NCI-H2107 (cell line): ENCODE measurements at places on chromosomes 16 and 17.

DNA sequence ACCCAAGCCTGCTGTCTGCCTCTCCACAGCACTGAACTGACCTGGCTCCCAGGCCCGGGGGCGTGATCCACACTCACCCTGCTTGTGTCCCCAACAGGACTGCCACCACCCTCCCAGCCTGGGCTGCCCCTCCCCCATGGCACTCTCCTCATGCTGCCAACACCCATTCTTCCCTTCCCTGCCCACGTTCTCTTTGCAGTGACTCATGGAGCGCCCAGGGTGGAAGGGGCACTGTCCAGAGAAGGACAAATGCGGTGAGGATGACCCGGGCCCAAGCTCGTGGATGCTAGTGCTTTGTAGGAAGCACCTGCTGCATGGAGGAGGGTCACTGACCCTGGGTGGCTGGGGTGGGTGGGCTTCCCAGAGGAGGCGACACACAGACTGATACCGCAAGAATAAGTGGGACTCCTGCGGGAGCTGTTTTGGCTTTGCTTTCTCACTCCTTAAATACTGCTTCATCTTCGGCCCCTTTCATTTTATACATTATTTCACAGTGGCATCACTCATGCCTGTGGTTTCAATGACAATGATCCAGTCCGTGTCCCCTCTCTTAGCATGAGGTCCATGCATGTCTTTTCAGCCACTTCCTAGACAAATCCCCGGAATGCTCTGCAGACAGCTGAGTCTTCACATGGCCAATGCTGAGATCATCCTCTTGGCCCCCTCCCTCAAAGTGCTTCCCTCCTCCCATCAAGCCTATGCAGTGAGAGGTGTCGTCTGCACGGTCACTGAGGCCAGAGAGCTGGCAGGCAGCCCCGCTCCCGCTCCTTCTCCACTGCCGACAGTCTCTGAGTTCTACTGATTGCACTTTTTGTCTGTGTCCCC, 17.6 kb downstream of the CDK5R1 start:
- DNase-seq = no peak

DNA sequence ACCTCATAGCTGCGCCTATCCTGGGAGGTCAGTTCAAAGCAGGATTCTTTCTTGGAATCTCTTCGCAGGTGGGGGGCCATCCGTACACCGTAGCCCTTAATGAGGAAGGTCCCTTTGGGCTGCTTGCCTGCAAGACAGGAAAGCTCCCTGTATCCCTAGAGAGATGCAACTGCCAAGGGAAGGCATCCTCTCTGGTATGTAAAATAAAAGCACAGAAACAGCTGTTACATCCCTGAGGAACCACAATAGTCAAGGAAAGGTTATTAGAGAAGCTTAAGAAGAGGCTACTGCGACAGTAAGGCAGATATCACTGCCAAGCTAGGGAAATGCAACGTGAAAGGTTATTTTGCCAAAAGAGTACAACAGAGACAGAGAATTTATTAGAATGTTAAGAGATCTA, 77.2 kb downstream of the SNX11 start:
- DNase-seq = no peak

DNA sequence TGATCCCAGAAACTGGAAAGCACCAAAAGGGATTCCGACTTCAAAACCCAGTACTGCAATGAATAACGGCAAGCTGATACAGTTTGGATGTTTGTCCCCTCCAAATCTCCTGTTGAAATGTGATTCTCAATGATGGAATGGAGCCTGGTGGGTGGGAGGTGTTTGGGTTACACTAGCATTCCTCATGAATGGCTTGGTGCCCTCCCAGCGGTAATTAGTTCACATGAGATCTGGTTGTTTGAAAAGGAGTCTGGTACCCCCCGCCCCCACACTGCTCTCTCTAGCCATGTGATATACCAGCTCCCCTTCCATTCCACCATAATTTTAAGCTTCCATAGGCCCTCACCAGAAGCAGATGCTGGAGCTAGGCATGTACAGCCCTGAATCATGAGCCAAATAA, 40.1 kb downstream of the RANBP10 start:
- DNase-seq = no peak

DNA sequence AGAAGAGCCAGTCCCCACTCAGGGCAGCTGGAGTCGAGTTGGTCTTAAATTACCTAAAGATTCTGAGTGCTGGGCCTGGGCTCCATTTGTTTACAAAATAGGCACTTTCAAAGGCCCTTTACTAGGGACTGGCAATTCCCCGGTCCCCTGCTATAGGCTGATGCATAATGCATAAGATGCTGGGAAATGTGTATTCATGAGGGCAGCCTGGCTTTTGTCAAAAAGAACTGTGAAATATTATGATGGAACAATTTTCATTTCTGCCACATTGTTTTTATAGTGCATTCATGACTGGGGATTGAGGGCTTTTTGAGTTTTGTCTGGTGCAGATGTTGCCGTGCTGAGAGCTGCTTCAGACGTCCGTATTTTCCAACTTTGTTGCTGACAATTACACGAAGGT, 617.0 kb upstream of the CDH5 start:
- DNase-seq = no peak

GRCh38 chr17:43342589-43342890, 56.3 kb upstream of the ARL4D start:
- DNase-seq = no peak

DNA sequence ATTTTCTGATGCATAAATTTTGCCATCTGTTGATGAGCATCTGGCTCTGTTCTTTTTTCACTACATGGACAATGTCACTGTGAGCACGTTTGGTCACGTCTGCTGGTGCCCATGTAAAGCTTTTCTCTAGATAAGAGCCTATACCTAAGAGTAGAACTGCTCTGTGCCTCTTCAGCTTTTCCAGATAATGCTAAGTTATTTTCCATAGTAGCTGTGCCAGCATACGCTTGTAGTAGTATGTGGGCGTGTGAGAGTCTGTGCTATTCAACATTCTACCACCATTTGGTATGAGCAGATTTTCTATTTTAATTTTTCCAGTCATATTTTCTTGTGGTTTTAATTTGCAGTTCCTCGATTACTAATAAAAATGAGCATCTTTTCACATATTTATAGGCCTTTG, 33.2 kb downstream of the VPS35L start:
- DNase-seq = no peak

GRCh38 chr17:34445101-34445500, 82.1 kb upstream of the CCL1 start:
- no peak for DNase-seq

DNA sequence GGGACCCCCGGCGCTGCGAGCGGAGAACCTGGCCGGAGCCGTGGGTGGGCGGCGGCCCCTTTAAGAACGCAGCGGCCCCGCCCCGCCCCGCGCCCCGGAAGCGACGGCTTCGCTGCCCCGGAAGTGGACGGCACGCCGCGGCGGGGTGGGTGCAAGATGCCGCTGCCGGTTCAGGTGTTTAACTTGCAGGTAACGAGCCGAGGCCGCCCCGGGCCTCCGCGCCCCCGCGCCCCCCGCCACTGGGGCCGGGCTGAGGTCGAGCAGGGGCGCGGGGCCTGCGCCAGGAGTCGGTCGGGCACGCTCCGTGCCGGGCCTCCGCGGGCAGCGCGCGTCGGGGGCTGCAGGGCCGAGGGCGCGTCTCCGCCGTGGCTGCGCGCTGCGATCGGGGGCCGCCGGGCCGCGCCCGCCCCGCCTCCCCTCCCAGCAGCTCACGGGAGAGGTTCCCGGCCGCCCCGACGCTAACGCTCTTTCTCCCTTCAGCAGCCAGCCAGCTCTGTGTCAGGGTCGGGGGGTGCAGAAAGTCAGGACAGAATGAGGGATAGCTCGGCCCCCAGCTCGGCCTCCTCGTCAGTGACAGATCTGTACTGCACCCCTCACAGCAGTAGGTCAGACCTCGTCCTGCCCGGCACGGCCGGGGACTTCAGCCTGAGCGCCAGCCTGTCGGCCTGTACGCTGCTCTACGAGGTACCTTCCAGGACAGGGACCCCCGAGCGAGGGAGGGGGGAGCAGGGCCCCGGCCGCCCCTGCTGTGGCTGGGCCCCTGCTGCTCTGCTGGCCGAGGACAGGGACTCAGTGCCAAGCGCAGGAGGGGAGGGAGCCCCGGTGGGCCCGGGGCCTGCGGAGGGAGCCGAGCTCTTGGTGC, at the start of the genes GPS1 and RFNG:
Gene GPS1, plus strand, starts transcription at position 123 of the 862 bp plus-strand sequence. Its CDS starts 34 bp downstream, at position 157.
Gene RFNG, minus strand, starts transcription at position 36 of the 862 bp plus-strand sequence. CDS start 45 bp downstream, outside the sequence.
- DNase-seq = peak; percentile 45

DNA sequence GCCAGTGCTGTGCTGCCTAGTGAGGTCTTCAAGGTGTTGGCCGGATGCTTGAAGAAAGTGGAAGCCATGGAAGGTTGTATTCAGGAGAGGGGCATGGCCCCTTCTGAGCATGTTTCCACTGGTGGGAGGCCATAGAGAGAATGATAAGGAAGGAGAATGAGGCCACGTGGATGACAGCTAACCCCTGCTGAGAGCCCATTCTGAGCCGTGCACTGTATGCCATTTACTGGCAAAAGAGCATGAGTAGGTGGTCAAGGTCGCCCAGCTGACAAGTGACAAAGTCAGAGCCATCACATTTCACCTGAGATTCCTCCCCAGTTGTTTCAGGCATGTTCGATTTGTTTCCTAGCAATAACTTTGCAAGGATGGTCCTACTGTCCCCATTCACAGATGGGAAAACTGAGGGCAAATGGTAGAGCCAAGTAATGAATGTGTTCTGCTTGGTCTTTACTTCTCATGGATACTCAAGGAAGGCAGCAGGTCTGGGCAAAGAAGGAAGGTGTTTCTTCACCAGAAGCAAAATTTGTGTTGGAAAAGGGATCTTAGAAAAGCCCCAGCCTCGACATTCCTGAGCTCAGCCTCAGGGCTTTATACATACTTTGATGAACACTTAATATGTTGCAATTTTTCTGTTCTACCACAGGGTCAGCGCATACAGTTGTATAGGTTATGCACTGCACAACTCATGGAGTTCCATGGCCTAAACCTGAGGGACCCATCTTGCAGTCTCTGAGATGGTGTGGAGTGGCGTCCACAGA, 10.5 kb upstream of the NKD1 start:
- no peak for DNase-seq

- DNase-seq = no peak
These were observed 2.5 kb upstream of the CCL17 start for GRCh38 chr16:57401943-57402640.

DNA sequence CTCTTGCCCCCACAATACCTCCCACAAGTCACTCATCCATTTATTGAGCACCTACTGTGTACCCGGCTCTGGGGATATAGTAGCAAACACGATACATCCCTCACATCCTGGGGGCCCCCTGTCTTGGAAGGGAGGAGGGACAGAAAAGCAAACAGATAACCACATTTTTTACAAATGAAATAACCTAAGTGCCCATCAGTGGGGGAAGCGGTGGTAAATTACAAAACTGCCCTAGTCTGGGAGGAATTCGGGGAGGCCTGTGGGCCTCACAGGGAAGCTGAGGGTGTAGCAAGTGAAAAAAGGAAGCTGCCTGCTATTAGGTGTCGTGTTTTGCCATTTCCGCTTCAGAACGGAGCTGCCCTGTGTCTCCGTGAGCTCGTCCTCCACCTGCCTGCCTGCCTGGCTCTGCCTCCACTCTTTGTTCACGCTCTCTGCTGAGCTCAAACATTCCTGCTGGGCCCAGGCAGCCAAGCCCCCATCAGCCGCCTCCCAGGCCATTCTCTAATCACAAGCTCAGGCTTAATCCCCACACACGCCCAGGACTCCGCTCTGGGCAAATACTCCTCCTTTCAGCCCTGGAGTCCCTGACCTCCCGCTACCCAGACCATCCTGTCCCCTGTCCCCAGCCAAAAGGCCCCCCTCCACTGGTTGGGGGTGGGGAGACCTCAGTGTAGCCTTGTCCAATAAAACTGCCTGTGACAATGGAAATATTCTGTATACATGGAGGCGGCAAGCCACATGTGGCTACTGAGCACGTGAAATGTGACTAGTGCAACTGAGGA, 10.2 kb upstream of the SEC14L5 start:
- no peak for DNase-seq

DNA sequence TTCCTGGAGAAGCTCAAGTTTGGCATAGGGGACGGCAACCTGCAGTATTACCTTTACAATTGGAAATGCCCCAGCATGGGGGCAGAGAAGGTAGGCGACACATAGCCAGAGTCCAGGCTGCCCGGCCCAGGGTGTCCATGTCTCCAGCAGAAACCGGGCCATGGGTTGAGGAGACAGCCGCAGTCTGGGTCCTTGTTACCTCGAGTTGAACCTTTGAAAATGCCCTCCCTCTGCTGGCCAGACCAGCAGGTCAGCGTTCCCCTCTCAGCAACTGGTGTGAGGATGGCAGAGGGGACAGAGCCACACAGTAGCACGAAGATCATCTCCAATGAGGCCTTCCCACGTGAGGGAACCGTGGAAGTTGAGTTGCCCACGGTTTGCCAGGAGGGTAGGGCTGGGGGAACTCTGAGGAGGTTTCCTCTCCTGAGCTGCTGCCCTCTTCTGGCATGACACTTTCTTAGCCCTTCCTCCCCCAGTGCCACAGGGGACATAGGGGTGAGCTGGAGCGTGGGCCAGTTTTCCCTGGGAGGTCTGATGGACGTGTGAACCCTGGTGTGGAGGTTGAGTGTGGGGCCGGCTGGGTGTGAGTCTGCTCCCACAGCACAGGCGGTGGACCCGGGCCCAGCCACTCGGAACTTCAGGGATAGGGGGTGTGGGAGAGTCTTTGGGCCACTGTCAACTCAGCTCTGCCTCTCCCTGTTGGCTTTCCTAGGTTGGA, 27.2 kb downstream of the PLCD3 start:
- DNase-seq = no peak

DNA sequence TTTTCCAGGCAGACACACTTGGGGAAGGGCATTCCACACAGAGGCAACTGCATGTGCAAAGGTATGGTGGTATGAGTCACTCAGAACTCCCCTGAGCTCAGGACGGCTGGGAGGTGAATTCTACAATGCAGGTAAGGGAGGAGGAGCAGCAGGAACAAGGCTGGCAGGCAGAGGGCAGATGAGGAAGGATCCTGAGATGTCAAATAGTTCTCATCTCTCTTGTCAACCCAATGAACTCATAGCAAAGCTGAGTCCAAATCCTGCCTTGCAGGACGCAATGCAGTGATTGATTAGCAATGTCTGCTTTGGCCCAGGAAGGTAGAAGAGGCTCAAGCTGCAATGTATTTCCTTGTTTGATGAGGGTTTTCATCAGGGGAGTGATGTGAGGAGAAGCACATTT, 243.5 kb downstream of the XYLT1 start:
- no peak for DNase-seq

DNA sequence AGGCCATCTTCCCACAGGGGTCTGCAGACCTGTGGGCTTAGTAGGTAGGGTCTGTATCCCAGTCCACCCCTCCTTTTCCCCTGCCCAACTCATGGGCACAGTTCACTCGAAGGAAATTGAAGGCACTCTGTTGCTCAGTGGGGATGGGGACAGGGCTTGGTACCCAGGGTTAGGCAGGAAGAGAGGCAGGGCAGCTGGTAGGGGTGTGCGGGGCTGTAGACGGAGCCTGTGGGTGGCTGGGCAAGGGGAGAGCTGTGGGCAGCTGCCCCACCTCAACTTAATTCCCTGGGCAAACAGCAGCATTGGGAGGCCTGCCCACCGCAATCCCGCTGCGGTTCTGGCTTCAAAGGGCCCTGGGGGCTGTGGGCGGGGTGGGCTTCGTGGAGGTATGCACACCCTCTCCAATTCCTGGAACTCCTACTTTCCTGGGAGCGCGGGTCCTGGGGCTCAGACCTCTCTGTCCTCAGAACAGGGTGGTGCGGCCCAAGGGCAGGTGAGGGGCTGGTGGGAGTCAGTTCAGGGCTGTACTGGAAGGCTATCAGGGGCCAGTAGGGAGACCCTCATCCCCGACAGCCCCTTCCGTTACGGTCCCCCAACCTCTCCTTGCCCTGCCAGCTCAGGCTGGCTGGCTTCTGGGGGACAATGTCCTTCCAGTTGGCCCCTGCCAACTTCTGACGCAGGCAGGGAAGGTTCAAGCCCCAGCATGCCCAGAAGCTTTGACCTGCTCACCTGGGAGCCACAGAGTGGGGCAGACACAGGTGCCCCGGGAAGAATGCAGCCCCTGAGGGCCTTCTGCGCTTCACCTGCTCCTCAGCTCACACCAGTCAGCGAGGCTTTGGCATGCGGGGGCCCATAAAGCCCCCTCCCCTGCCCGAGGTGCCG, 9.1 kb downstream of the FOXJ1 start:
- no peak for DNase-seq

- no peak for DNase-seq
These were observed 2.9 kb upstream of the FLCN start for GRCh38 chr17:17239832-17240231.
